Breast epithelium (tissue), 4 donors: ENCODE measurements at places on chromosomes 12 and 14. TPM values are rescaled to one million over a fixed set of nuclear protein-coding genes. Genes with fewer than 3 reads are reported as not detected.

DNA sequence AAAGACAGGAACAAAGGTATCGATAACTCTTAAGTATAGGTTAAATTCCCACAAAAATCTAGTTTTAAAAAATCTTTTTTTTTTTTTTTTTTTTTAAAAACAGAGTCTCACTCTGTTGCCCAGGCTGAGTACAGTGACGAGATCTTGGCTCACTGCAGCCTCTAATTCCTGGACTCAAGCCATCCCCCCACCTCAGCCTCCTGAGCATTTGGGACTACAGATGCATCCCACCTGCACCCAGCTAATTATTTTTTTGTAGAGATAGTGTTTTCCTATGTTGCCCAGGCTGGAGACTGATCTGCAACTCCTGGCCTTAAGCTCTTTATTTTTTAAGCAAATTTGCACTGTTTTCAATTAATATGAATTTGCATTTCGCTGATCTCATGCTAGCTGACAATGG is 9.8 kb downstream of the PSEN1 start:
- H3K27me3 ChIP-seq, result no peaks in the 10 kb centered on the region
- peaks cover 6% of the 10 kb centered on the region for H3K36me3 ChIP-seq
- DNase-seq, result no peak
- no peak overlapping the region for H3K4me3 ChIP-seq
- no peak overlapping the region for H3K27ac ChIP-seq
- H3K4me1 ChIP-seq, result no peaks in the 10 kb centered on the region

GRCh38 chr12:82029936-82030335 is 270.8 kb upstream of the PPFIA2 start:
- H3K27me3 ChIP-seq, result no peaks in the 10 kb centered on the region
- H3K36me3 ChIP-seq, result no peaks in the 10 kb centered on the region
- no peaks in the 10 kb centered on the region for H3K4me1 ChIP-seq
- H3K27ac ChIP-seq, result no peak overlapping the region

AQP5 gene
- total RNA-seq, result 3.1 TPM

DNA sequence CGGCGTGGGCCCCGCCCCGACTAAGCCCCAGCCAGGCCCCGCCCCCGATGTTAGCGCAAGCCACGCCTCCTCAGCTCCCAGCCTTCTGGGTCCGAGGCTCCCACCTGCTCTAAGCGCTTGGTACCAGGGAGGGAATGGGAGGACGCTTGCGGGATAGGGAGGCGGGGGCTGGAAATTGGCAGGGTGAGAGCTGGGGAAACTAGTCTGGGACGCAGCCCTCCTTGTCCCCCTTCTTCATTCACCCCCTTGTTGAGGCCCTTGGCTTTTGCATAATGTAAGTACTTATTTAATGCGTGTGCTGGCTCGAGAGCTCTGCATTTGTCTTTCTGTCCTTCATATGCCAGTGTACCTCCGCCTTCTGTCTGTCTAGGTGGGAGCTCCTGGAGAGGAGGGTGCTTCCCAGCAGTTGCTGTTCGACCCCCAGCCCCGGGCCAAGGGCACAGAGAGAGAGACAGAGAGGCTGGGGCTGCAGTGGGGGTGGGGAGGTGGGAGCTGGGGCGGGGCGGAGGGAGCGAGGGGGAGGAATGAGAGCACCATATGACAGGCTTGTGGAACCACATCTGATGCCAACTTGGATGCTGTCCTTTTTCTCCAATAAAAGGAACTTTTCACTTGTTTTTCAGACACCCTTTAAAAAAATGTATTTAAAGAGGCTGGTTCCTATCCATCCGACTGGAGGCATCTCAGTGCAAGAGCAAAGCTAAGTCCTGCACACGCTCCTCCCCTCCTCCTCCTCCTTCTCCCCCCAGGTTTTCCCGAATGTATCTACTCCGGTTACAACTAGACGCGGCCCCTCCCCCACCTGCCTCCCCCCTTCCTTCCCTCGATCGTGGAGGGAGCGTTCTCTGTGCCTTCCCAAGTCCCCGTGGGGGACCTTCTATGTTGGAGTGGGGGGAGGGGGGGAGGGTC is 25.6 kb upstream of the MAP1LC3B2 start:
- H3K4me1 ChIP-seq, result peaks cover 9% of the 10 kb centered on the region
- H3K4me3 ChIP-seq, result peak overlapping the region; percentile 63
- DNase-seq, result peak; percentile 79
- no peaks in the 10 kb centered on the region for H3K27me3 ChIP-seq

DNA sequence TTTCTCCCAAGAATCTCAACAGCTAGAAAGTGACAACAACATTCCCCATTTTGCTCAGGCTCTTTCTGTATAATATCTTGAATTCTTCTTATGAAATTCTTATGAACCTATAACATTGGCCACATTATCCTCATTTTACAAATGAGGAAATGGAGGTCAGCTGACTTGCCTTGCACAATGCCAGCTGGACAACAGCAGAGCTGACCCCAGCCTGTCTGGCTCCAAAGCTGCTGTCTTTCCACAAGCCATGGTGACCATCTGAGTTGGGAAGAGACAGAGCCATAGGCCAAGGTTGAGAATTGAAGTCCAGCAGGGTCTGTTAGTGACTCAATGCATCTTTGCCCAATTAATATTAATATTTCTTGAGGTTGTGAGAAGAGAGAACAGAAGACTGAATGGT is 87.3 kb downstream of the KSR2 start:
- DNase-seq, result no peak
- H3K27me3 ChIP-seq, result peaks cover 4% of the 10 kb centered on the region
- H3K36me3 ChIP-seq, result no peaks in the 10 kb centered on the region
- no peaks in the 10 kb centered on the region for H3K4me1 ChIP-seq

ADAM21 gene
- total RNA-seq, result 0.16 TPM

- H3K36me3 ChIP-seq, result no peaks in the 10 kb centered on the region
- no peaks in the 10 kb centered on the region for H3K4me1 ChIP-seq
- H3K27me3 ChIP-seq, result no peaks in the 10 kb centered on the region
- no peak overlapping the region for H3K4me3 ChIP-seq
- DNase-seq, result no peak
Observed at GRCh38 chr12:91332302-91332701, 149.7 kb upstream of the DCN start.

- H3K27me3 ChIP-seq, result no peaks in the 10 kb centered on the region
- DNase-seq, result no peak
- H3K4me1 ChIP-seq, result no peaks in the 10 kb centered on the region
- H3K36me3 ChIP-seq, result no peaks in the 10 kb centered on the region
- no peak overlapping the region for H3K4me3 ChIP-seq
Observed at GRCh38 chr14:51104467-51104866, 9.6 kb upstream of the TRIM9 start.

- DNase-seq, result no peak
- no peaks in the 10 kb centered on the region for H3K36me3 ChIP-seq
- no peak overlapping the region for H3K4me3 ChIP-seq
- no peaks in the 10 kb centered on the region for H3K27me3 ChIP-seq
Observed at GRCh38 chr12:103197725-103198388, 240.4 kb downstream of the ASCL1 start.

PAX9 gene
- 4.9 TPM for total RNA-seq

DNA sequence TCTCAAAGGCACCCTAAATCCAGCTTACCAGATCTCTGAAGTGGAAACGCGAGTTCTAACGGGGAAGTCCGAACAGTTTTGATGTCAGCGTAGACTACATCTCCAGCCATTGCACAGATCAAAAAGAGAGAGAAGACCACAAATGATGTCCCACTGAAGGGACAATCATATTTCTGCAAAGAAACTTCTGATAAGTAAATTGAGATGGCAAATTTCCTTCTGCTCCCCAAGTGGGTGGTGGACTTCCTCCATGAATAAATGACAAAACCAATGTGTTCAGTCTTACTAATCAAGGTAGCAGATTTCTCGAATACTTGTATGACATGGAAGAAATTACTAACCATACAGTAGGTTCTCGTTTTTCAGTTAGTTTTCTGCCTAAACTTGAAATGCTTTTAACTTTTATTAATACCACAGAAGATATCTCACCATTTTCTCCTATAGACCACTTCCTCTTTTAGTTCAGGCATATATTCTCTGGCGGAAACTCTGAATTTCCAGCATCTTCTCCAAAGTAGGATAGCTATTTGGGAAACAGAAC is at the start of gene CLECL1:
Gene CLECL1, minus strand, starts transcription at position 177 of the 541 bp plus-strand sequence.
- H3K27me3 ChIP-seq, result no peaks in the 10 kb centered on the region
- DNase-seq, result no peak
- H3K27ac ChIP-seq, result no peak within 1 kb of the TSS

LMBR1L gene
- total RNA-seq, result 73.0 TPM

CRY1 gene
- 81.5 TPM for total RNA-seq

- no peak overlapping the region for H3K27ac ChIP-seq
- no peaks in the 10 kb centered on the region for H3K36me3 ChIP-seq
- no peak for DNase-seq
- H3K4me3 ChIP-seq, result no peak overlapping the region
- no peaks in the 10 kb centered on the region for H3K4me1 ChIP-seq
Observed at GRCh38 chr14:97517566-97518234, 720.5 kb downstream of the VRK1 start.

DNA sequence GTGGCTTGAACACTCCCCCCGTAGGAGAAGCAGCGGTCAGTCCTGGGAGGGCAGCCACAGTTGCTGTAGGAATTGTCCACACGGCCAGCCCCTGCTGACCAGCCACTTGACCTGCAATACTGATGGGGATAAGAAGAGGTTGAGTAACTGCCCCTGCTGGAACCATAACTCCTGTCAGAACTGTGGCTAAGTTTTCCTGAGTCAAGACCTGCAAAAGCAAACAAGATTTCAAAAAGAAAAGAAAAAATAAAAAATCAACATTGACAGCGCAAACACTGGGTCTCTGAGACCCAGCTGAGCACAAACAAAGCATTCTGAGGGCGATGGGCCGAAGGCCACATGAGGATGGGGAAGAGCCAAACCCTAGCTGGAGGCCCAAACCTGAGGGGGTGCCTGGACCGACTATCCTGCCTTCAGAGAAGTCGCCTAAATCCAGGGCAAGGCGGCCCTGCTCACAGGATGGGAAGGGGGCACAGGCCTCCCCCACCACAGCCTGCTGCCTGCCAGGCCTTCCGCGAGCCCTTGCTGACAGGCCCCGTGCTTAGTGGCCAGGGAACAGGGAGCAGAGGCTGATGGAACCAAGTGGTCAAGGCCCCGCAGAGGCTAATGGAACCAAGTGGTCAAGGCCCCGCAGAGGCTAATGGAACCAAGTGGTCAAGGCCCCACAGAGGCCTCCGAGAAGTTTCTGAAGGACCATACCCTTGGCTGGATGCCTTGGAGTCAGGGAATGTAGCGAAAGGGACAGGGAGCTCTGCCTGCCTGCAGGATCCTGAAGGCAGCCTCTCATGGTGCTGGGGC is 19.1 kb downstream of the POU6F1 start:
- no peaks in the 10 kb centered on the region for H3K27me3 ChIP-seq
- DNase-seq, result no peak
- H3K27ac ChIP-seq, result no peak overlapping the region
- no peaks in the 10 kb centered on the region for H3K4me1 ChIP-seq

DNA sequence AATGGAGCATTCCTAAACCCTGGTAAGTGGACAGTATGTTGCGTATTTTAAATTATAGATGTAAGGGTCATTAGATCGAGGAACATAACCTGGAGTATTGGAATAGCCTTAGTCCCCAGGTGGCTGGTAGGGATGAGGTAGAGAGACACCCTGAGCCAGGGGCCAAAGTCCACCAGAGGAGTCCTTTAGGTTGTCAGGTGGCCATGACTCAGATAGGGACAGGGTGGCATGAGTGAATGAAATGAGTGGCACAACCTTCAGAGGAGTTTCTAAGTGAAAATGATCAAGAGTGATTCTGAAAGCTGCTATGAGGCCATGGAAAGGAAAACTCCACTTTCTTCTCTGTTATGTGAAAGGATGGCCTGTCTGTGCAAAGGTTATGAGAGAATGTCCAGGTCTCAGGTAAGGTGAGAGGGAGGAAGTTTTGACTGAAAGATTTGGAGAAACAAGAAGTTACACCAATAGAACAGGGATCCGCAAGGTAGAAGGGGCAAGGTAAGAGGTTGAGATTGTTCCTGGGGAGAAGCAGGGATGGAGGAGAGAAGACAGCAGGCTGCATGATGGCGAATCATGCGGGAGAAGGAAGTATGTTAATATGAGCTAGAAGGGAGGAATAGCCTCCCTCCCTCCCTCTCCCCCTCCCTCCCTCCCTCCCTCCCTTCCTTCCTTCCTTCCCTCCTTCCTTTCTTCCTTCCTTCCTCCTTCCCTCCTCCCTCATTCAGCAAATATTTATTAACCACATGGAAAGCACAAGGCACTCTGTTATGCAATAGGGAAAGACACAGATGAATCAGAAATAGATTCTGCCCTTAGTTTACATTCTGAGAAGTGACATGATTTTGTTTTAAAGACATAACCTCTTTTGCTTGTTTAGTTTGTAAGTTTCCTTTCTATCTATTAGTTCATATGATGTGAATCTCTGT is 14.0 kb upstream of the RIPK3 start:
- no peaks in the 10 kb centered on the region for H3K27me3 ChIP-seq
- H3K4me3 ChIP-seq, result no peak overlapping the region
- no peaks in the 10 kb centered on the region for H3K36me3 ChIP-seq
- no peaks in the 10 kb centered on the region for H3K4me1 ChIP-seq

- DNase-seq, result no peak
- H3K27ac ChIP-seq, result peak overlapping the region; percentile 86
- H3K4me3 ChIP-seq, result no peak overlapping the region
- peaks cover 24% of the 10 kb centered on the region for H3K4me1 ChIP-seq
- no peaks in the 10 kb centered on the region for H3K27me3 ChIP-seq
Observed at GRCh38 chr12:57888409-57889157, 42.1 kb upstream of the CTDSP2 start.

DNA sequence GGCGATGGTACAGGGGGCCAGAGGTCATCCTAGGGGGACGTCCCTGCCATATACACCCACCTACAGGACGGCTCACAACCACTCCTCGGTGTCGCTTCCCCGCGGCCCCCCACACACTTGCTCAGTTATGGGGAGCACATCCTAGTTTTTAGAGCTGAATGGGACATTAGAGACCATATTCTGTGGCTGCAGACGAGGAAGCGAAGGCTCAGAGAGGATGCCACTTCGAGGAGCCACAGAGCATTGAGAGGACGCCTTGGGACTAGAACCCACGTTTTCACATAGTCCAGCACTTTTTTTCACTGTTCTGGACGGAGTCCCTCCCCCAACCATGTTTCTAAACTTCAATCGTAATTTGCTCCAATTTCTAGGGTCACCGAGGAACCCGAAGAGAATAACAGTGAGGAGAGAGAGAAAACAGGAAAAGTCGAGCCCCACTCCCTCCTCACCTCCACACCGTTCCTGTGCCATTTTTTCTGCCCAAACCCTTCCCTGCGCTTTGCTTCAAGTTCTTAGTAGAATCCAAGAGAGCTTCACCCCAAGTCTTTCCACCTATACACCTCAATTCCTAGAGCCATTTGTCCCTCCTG is 641 bp upstream of the ASCL1 start:
- H3K27ac ChIP-seq, result no peak overlapping the region
- DNase-seq, result no peak
- H3K36me3 ChIP-seq, result no peaks in the 10 kb centered on the region
- no peaks in the 10 kb centered on the region for H3K4me1 ChIP-seq
- H3K27me3 ChIP-seq, result peaks cover 93% of the 10 kb centered on the region

DNA sequence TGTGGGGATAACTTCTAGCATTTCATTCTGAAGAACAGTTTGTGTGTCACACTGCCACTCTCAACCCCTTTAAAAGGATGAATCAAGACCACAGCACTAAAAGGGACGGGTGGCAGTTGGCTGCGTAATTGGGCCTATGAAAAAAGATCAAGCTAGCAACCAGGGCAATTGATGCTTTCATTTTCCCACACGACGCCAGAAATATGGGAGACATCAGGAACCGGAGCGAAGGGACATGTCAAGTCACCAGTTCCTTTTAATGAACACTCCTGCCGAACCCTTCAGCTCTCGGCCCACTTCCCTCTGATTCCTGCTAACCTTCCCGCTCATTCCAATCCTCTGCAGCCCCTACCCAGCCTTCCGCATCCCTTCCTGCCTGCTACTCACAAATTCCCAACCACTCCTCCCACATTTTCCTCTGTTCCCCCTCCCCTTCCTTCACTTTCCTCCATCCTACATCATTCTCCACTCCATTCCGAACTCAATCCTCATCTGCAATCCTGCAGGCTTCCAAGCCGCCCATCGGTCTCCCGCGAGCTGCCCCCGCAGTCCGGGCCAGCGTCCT is 753 bp downstream of the CSRNP2 start:
- no peaks in the 10 kb centered on the region for H3K36me3 ChIP-seq
- H3K4me1 ChIP-seq, result peaks cover 4% of the 10 kb centered on the region
- H3K27ac ChIP-seq, result peak overlapping the region; percentile 90
- no peak for DNase-seq
- peak overlapping the region; percentile 100 for H3K4me3 ChIP-seq
